ELR (cell line): ENCODE measurements at places on chromosomes 1 and 21.

- DNase-seq = peak; percentile 64
These were observed 6.5 kb downstream of the WARS2 start for GRCh38 chr1:119133987-119134386.

DNA sequence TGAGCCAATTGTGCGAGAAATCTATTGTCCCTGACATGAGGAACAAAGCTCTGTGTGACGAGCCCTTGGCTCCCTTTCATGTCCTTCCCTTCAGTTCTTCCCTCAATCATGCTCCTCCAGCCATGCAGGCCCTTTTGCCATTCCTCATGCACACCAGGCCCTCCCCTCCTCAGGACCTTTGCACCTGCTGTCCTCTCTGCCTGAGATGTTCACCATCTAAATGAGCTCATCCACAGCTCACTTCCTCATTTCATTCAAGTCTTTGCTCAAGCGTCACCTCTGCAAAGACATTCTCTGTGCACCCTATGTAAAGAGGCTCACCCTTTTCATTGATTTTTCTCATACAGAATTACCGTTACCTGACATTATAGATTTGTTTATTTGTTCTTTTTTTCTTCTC is 43.7 kb downstream of the C8B start:
- no peak for DNase-seq

DNA sequence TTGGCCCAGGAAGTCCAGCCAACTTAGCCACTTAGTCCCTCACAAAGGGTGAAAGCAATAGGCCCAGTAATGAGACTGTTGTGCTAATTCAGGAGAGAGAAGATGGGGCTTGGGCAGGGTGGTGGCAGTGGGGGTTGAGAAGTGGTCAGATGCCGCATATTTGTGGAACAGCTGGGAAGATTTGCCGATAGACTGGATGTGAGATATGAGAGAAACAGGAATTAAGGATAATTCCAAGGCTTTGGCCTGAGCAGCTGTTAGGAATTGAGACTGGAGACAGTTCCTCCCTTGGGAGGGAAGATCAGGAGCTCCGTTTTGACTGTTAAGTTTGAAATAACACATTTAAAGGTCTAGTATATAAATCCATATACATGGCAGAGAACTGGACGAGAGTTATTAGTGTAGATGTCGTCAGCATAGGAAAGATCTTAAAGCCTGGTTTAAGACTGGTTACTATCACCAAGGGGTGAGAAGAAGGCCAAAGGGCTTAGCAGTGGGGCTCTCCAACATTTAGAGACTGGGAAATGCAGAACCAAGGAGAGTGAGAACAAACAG is 323.7 kb upstream of the FAM78B start:
- DNase-seq = no peak

GRCh38 chr1:110017792-110018191 is 16.6 kb upstream of the STRIP1 start:
- DNase-seq = no peak

DNA sequence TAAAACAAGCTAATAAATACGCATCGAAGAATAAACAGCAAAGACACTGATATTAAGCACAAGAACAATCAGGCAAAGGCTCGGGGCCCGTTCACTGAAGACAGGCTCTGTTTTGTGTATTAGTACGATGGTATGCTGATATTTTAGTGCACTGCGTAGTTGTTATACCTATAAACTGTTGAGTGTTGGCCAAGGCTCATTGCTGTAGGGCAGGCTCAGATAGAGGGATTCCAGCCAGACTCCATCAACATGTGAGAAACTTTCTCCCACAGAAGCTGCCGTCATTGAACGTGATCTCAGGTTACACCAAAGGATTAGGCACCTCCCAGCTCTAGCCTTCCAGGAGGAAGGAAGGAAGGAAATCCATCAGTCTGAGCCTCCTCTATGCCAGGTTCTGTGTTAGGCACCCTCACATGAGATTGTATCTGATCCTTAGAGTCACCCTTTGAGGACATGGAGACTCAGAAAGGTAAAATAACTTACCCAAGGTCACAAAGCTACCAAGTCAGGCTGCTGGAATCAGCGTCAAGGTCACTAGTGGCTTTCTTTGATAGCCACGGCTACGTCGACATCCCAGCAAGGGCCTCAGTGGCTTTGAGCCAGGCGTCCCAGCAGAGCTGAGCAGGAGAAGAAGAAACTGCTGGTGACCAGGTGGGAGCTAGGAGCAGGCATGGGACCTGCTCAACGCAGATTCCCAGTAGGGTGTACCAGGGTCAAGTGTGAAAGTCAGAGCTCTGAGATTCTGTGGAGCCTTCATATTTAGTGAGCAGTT is 14.8 kb downstream of the BCAR3 start:
- peak; percentile 53 for DNase-seq

- no peak for DNase-seq
These were observed 761 bp upstream of the PAX7 start for GRCh38 chr1:18629659-18630510.

- no peak for DNase-seq
These were observed 163.2 kb downstream of the IER5 start for GRCh38 chr1:181251713-181252075.

GRCh38 chr1:29971703-29972102 is 735.4 kb downstream of the PTPRU start:
- no peak for DNase-seq

GRCh38 chr1:51100264-51100880 is 1.7 kb upstream of the C1orf185 start:
- DNase-seq = no peak

- peak; percentile 24 for DNase-seq
These were observed 836 bp upstream of the PRCC start for GRCh38 chr1:156766298-156767100.

DNA sequence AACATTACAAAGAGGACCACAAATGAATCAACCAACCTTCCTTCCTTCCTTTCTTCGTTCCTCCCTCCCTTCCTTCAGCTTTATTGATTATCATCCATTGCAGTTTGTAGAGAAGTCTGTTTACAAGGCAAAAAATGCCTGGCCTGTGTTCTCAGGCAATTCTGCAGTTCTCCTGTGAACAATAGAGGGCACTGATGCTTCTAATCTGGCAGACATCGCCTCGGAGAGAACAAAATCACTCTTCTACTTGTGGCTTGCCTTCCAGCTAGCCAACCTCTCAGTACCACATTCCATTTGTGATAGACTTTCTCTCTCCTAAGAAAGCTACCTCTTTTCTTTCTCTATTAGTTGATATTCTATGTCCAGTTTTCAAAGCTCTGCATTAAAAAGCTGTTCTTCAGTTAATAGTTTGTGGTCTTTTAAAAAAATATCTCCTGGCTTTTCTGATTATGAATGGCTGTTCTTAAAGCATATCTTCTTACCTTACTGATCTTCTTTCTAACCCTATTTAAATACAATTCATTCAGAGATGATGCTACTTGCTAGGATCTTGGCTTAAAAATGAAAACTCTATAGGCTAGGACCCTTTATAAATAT is 26.9 kb upstream of the ESRRG start:
- DNase-seq = peak; percentile 64

DNA sequence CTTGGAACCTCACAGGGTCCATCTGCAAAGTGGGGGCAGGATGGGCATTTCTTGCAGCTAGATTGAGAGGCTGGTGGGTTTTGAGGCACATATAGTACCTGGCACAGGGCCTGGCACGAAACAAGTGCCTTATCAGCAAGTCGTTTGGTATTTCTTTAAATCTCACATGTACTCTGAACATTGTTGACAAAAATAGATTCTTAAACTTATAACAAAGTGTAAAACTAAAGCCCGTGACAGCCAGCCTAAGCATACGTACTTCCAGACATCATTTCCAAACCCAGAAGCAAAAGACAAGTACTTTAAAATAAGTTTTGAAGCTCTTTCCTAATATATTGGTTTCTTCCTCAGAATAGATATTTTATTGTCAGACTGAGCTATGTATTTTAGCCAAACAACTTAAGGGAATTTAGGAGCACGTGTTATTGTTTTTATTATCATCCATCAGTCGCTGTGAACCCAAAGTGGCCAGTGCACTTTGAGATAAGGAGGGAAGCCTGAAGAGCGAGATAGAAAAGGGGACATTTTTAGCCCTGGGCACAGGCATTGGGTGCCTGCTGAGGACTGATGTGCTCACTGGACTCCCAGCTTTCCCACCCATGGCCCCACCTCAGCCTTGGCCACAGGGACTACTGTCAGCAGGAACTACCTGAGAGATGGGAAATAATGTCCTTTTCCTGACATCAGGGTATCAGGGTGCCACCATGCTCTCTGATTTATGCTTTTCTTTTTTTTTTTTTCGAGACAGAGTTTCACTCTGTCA is 3.0 kb downstream of the FBLIM1 start:
- DNase-seq = no peak

GRCh38 chr1:206890125-206891060 is 6.8 kb upstream of the IL24 start:
- DNase-seq = peak; percentile 91

GRCh38 chr1:7932524-7933138 is 8.0 kb downstream of the TNFRSF9 start:
- no peak for DNase-seq

- DNase-seq = no peak
These were observed 112.9 kb upstream of the PDE4B start for GRCh38 chr1:65679773-65680172.

GRCh38 chr1:118334506-118334905 is 149.5 kb upstream of the SPAG17 start:
- DNase-seq = no peak

- no peak for DNase-seq
These were observed 1617.8 kb downstream of the KCNT2 start for GRCh38 chr1:194990483-194990882.

GRCh38 chr1:204650911-204651570 is 34.5 kb downstream of the LRRN2 start:
- DNase-seq = no peak

DNA sequence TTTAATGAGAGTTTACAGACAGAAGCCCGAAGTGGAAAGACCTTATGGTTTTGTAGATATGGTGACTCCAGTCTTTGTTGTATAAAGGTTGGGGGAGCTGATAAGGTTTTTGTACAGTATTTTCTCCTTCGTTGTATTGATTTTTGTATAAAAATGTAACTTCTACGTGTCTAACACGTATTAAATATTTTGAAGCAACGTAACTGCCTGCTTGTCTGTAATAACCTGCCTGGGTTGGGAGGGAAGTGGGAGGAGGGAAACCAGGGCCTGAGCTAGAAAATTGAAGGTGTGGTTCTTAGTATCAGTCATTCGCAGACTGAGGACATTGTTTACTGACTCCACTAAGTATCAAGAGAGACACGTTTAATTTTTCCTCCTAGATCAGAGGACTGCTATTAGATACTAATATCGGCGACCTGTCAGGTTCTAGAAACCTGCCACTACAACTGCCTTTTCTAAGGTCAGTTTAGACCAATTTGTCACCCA is 2.2 kb downstream of the IER5 start:
- peak; percentile 61 for DNase-seq

- peak; percentile 88 for DNase-seq
These were observed 9.7 kb downstream of the ATP2B4 start for GRCh38 chr1:203636291-203636690.

DNA sequence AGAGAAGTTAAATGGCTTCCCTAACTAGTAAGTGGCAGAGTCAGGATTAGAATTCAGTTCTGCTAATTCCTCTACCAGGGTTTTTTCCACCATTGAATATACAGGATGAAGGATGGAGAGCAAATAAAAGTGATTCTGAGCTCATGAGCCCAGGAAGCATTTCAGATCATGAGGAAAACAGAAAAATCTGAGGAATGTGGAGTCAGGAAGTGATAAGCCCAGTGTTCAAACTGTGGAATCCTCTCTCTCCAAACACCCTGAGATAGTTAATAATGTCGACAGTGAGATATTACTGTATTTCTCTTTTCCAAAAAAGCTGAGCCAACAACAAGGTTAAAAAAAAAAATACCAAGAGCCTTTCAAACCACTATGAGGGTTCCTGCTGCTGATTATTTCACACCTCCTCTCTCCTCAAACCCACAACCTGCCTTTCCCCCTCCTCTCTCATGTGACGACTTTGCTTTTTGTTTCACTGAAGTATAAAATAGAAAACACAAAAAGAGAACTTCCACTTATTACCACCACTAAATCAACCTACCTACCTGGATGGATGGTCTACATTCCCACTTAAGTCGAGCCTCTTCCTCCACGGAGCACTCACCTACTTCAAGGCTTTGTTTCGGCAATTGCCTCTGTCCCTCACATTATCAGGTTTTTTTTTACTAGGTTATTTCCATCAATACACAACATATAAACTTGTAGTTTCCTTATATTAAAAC is 8.9 kb downstream of the SLAMF1 start:
- peak; percentile 36 for DNase-seq

DNA sequence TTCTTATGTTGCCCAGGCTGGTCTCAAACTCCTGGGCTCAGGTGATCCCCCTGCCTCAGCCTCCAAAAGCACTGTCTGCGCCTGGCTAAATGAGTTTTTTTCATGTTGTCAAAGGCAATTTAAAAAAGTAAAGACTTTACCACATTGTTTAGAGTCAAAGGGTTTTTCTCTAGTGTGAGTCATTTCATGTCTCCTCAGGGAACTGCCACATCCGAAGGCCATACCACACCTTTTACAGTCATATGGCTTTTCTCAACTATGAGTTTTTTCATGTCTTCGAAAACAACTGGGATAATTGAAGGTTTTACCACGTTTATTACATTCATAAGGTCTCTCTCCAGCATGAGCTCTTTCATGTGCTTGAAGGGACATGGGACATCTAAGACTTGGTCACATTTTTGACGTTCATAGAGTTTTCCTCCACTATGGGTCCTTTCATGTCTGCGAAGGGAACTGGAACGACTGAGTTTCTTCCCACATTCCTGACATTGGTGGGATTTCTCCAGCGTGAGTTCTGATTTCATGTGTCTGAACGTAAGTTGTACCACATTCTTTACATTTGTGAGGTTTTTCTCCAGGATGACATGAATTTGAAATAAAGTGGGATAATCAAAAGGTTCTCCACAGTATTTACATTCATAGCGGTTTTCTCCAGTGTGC is 65.6 kb downstream of the UCHL5 start:
- peak; percentile 40 for DNase-seq

DNA sequence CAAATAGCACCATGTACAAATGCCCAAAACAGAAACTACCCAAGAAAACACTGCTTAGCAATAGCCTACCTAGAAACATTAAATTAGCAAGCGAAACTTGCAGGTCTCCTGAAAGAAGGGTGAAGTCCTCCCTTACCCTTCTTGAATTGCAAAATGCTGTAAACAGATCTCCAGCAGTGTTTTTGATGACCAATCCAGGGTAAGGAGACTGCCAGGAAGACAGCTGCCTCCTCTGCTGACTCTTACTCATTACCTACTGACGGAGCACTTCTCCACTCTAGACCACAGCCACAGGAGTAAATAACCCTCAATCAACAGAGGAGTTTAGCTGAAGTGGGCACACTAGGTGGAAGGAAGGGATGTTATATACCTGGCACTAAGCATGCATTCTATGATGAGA is 32.2 kb upstream of the GADD45A start:
- DNase-seq = peak; percentile 83

- no peak for DNase-seq
These were observed 9.9 kb downstream of the IBA57 start for GRCh38 chr1:228175316-228176023.

- peak; percentile 40 for DNase-seq
These were observed 82.8 kb downstream of the TRIM33 start for GRCh38 chr1:114428083-114428754.

- DNase-seq = no peak
These were observed 619.0 kb upstream of the CHRM3 start for GRCh38 chr1:238767321-238767720.
